GM19239 (cell line): ENCODE measurements at places on chromosomes 3 and 15.

DNA sequence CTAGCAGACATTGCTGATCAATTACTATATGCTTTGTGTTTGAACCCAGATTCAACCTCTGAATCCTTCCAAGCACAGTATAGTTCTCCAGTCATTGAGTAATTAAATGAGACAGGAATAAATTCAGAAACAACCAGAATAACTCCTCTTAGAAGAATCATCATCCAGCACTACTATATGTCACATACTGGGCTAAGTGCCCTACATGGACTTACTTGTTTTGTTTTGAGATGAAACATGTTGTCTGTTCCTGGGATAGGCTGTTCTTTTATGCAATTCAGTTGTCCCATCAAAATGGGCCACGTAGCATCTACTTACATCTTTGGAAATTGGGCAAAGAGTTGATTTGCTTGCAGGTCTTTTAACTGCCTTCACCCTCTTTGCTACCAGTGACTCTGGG lies 365.5 kb upstream of the SUCLG2 start:
- DNase-seq = no peak

DNA sequence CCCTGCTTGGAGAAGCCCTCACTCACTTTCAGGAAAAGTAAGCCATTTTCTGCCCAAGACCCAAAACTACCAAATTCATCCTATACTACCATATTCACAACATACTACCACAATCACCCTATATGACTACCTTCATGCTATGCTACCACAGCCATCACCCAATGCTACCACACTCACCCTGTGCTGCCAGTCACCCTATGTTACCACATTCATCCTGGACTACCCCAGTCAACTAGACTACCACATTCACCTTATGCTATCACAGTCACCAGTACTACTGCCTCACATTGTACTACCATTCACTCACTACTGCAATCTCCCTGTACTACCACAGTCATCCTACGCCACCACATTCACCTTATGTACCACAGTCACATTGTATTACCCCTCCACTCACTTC lies 58.4 kb upstream of the CDV3 start:
- DNase-seq = no peak

DNA sequence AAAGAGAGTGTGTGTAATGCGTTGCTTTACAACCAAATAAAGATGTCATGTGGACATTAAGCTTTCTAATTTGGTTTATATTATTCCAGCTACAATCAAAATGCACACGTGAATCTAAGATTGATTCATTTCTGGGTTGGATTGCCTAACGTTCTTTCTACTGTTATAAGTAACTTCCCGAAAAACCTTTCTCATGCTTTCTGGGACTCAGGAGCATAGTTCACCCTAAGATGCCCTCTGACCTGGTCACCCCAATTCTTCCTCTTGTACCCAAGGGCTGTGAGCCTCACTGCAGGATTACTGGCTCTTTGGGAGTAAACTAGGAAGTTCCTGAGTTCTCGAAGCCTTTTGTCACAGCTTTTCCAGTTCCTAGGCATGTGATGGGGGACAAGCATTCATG lies 12.7 kb upstream of the LMCD1 start:
- DNase-seq = no peak

- no peak for DNase-seq
Observed at GRCh38 chr3:183315739-183316138, 62.7 kb downstream of the B3GNT5 start.

DNA sequence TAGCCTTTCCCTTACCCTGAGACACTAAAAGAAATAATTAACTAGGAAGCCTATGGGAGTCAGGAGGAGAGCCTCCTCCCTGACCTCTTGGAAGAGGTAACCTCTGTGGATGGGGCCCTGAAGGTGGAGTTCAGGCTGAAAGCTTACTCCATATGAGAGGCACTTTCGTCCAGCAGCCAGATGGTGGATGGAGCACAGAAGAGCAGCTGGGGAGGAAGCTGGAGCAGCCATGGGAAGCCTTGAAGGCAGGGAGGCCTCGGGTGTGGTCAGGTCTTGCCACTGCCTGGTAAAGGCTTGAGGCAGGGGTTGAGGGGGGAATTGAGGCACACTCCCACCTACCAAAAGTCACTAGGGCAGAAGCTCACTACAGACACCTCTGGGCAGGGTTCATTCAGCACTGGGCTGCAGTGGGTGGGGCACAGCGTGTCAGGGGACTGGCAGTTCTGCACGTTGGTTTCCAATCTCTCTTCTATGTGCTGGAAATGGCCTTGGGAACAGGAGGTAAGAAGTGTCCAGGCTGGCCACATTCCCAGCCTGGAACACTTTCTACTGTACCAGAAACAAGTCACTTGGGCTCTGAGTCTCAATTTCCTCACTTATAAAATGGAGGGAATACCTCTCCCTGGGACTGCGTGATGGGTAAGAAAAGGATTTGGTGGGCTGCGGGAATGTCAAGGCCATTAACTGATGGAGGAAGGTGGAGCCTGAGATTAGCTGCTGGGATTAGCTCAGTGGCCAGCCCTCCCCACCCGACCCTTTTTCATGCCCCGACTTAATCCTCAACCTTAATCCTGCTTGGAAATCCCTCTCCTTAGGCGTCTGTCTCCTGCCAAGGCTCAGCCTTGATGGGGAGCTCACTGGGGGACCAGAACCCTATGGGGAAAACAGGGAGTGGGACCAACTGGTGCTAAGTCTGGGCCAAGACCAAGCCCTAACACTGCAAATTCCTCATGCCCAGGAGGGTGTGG lies 5.4 kb downstream of the PCBP4 start:
- DNase-seq = no peak

DNA sequence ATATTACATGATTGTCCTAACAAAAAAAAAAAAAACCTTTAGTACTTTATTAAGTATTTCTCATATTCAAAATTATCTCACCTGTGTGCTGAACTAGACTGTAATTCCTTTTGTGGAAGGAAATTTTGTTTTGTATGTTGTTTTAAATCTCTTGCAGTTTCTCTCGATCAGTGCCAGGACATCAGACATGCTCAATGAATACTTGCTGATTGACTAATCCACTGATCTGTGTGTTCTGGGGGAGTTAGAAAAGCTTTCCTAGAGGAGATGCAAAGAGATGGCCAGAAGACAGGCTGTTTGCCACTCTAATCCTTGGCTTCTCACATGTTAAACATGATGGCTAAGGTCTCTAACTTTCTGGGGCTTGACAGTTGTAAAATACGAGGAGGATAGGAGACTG lies 233.3 kb upstream of the NR2E3 start:
- DNase-seq = no peak

- peak; percentile 9 for DNase-seq
Observed at GRCh38 chr3:87771337-87772192, 287.2 kb downstream of the CGGBP1 start.

- no peak for DNase-seq
Observed at GRCh38 chr3:170695486-170696064, 109.7 kb upstream of the SLC7A14 start.

DNA sequence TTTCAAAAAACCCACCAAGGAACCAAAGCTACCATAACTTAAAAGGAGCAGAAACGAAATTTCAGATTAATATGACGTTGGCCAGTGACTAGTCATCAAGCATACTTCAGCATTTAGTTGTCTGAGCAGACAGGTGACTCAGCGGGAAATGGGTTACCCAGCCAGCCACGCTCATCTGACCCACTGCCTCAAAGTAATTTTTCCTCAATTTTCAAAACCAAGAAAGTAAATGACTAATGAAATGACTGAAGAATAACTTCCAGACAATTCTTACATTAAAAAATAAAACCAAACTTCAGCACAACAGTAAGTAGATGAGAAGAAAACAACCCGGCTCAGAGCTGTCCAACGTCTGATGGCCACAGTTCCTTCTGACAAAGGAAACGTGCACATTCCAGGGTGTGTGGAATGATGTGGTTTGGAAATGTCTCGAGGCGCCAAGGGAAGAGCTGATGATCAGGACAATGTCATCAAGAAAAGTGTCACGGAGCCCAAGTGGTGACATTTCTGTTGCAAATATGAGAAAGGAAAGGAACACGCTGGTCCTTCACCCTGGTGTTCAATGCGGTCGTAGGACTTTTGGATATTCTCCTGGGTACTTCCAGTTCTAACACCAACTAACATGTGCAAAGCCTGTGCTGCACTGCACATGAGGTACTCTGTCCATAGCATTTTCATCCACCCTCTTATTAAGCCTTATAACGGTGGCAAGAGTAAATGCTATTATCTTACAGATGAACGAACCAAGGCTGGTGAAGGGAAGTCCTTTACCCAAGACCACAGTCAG lies 79.1 kb downstream of the FOXP1 start:
- no peak for DNase-seq

- DNase-seq = no peak
Observed at GRCh38 chr3:104514371-104514770, 852.3 kb upstream of the ALCAM start.

DNA sequence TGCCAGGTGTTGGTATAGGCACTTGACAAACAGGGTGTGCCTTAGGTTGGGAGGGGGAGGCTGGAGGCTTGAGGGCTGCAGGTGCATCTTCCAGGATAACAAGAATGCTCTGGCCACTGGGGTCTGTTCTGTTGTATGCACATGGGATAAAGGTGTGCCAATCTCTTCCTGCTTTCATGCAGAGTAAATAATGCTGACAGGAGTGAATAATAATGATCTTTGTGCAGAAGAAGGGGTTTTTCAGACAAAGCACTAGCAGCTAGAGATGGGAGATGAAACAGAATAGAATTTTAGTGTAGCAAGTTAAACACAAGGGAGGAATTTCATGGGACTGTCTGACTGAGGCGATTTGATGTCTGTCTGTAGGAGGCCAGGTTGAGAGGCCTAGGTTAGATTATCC lies 1.9 kb upstream of the ROPN1 start:
- DNase-seq = no peak

DNA sequence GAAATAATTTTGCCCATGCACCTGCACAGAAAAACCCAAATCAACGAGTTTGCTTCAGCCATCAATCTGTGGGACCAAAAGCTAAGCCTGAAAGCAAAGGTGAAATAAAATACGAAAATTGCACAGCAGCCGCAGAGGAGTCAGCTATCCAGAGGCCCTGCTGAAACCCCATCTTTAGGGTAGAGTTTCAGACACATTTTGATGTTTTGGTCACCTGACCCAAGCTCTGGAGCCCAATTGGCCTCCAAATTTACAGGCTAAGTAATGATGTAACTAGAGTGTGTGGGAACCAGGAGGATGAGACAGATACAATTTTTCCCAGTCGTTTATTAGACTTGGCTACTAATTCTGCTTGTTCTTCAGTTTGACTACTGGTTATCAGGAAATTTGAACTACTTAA lies 308.6 kb upstream of the ATP11B start:
- DNase-seq = no peak

GRCh38 chr3:155248531-155249187 lies 44.8 kb downstream of the STRIT1 start:
- DNase-seq = no peak

DNA sequence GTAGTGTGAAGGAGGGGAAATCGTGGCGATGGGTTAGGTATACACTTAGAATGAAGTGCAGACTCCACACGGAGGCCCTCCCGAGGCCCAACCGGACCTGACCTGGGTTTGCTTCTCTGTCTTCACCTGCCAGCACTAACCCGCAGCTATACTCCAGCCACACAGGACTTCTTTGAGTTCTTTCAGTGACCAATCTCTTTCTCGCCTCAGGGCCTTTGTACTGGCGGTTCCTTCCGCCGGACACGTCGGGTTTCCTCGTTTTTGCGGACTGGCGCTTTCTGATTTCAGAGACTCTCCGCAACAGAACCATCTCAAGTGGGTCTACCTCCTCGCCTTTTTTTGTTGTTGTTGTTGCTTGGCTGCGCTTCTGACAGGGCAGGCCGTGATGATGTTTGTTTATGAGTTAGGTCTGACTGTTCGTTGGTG lies at the start of gene NEIL1:
Gene NEIL1 (plus strand): TSS at position 244 of the 426 bp plus-strand sequence. CDS start 1,867 bp downstream, outside the sequence.
- DNase-seq = no peak

DNA sequence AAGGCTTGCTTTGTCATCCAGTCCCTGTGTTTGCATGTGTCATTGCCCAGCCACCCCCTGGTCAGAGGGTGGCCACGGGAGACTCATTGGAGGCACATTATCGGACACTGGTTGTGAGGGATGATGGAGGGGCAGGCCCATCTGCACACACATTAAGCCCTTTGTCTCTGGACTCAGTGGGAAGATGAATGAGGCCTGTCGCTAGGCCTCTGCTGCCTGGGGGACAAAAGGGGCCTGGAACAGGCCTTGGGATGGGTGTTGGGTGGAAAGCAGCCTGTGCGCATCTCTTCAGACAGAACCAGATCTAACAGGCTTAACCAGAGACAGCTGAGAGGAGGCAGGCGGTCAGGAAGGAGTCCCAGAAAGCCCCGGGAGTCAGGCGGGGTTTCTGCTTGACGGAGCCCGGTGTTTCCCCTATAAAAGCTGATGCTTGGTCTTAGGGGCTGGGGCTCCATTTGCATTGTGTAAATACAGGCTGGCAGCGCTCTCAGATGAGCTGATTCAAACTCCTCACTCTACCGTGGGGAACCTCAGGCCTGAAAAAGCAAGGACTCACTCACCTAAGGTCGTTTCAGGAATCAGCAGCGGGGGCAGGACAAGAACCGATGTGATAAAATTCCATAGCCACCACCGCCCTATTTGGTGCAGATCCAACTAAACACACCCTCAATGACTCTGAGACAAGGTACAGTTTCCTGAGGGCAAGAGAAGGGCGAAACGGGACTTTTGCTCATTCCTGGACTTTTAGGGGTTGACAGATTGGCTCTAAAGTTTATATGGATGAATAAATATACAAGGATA lies 17.1 kb upstream of the SKIC8 start:
- DNase-seq = no peak

DNA sequence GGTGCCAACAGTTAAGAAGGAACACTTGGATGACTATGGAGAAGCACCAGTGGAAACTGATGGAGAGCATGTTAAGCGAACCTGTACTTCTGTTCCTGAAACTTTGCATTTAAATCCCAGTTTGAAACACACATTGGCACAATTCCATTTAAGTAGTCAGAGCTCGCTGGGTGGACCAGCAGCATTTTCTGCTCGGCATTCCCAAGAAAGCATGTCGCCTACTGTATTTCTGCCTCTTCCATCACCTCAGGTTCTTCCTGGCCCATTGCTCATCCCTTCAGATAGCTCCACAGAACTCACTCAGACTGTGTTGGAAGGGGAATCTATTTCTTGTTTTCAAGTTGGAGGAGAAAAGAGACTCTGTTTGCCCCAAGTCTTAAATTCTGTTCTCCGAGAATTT lies 3.0 kb downstream of the SKIL start:
- no peak for DNase-seq

DNA sequence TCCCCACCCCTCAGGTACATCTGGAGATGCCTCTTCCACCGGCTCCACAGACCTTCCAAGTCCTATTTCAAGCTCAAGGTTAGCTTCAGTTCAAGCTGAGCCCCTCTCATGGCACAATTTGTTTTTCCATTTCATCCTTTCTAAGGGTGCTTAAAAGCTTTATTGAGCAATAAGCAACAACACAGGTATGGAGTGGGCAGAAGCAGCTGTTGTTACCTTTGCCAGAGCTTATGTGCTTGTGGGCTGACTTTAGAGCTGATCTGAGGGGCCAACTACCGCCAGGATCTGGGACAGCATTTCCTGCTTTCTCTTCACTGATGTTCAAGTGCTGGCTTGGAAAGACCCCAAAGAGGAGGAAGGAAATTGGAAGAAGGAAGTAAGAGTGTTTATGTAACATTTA lies 140.0 kb upstream of the KLHL25 start:
- DNase-seq = no peak

- DNase-seq = no peak
Observed at GRCh38 chr3:72303926-72304325, 519.0 kb upstream of the PROK2 start.
